ENCODE measurements at places on chromosomes 5 and 9.
A peak's percentile ranks its signal among the peaks of the same experiment; 100 is the strongest.

GRCh38 chr5:110371725-110372041 is 354.8 kb downstream of the TMEM232 start:
- DNase-seq: no peak

- no peak for DNase-seq
Measured at GRCh38 chr5:51383131-51384121, at the start of gene ISL1. Gene ISL1, plus strand, starts transcription at chr5:51383448. Its CDS starts 224 bp downstream, at chr5:51383672.

- no peak for DNase-seq
Measured at GRCh38 chr5:31408814-31409213, 123.1 kb downstream of the DROSHA start.

- no peak for DNase-seq
Measured at GRCh38 chr9:35689542-35690293, at the start of gene TPM2. Gene TPM2, minus strand, starts transcription at chr9:35689925. Its CDS starts 108 bp downstream, at chr9:35689817.

DNA sequence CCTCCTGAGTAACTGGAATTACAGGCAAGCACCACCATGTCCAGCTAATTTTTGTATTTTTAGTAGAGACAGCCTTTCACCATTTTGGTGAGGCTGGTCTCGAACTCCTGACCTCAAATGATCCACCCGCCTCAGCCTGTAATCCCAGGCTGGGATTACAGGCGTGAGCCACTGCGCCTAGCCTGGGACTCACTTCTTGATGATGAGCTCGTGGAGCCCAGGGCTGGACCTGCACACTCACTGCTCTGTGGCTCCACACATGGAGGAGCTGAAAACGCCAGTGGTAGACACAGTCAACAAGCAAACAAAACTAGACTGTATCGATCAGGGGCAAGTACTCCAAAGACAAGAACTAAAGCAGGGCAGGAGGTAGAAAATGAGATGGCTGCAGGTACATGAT is 59.8 kb upstream of the RPL26L1 start:
- DNase-seq: no peak

GRCh38 chr5:169637549-169638121 is 560 bp downstream of the DOCK2 start:
- peak; percentile 56 for DNase-seq

DNA sequence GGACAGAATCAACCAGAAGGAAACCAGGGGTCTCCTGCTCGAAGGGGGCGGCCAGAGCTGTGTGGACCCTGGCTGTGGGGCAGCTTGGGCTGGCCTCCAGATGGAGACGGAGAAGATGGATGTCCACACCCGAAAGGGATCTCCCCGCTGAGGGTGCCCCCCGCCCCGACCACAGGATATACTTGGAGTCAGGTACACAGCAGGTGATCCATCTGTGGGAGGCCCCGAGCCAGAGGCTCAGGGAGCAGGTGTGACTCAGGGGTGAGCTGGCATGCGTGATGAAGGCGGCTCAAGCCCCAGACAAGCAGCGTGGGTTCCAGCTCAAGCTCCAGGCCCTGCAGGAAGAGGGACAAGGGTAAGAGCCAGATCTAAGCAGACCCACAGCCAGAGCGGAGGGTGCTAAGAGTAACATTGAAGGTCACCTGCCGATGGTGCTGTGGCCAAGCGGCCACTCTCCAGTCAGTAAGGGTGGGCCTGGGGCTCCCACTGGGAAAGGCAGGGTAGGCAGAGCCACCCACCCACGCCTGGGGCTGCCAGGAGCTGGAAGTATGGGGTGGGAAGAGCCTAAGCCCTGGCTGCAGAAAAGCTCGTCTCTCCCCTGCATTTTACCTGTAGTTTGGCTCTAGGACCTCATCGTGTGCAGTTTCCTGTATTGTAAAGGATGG is 30.6 kb upstream of the MVB12B start:
- DNase-seq: no peak

DNA sequence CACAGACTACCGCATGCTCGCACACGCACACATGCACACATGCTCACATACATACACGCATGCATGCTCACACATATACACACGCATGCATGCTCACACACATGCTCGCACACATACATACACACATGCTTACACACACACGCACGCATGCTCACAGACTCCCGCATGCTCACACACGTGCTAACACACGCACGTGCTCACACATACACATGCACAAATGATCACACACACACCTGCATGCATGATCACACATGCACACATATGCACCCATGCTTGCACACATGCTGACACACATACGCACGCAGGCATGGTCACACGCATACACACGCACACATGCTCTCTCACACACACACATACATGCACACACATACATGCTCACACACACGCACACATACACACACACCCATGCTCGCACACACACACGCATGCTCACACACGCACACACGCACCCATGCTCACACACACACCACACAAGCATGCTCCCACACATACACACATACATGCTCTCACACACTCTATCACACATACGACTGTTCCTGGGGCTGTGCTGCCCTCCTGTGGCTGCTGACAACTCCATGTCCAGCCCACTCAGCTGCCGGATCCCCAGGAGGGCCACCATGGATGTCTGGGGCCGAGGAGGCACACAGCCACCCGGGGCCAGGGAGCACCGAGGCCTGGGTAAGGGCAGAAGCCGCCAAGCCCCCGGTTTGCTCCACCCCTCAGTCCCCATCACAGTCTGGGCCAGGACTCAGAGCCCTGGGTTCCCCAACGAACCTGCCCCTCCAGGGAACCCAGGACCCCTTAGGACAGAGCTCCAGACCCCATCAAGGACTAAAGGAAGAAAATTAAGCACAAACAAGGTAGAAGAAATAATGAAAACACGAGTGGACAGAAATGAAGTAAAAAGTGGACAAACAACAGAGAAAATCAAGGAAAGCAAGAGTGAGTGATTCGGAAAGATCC is 31.4 kb upstream of the EGFL7 start:
- DNase-seq: peak; percentile 53

DNA sequence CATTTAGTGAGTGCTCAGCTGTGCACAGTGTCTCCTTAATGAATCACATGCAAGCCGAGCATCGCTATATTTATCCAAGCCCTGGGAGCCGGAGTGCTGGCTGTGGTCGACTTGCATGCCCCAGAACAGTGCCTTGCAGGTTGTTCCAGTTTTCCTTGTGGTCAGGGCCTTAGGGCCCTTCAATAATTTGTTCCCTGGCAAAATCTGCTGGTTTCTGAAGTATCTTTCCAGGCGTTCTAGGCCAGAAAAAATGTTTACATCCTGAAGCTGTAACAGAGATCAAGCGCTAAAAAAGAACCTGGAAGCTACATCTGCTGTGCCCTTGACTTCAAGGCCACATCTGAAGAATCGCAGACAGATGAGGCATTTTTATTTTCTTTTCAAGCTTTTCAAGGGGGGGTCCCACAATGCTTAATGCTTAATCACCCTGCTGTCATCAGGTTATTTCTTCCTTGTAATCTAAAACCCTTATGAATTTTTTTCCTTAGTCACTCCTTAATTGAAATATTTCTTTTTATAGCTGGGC is 105.8 kb downstream of the DOCK2 start:
- DNase-seq: no peak

- DNase-seq: no peak
Measured at GRCh38 chr5:41878173-41878572, 7.9 kb upstream of the OXCT1 start.

DNA sequence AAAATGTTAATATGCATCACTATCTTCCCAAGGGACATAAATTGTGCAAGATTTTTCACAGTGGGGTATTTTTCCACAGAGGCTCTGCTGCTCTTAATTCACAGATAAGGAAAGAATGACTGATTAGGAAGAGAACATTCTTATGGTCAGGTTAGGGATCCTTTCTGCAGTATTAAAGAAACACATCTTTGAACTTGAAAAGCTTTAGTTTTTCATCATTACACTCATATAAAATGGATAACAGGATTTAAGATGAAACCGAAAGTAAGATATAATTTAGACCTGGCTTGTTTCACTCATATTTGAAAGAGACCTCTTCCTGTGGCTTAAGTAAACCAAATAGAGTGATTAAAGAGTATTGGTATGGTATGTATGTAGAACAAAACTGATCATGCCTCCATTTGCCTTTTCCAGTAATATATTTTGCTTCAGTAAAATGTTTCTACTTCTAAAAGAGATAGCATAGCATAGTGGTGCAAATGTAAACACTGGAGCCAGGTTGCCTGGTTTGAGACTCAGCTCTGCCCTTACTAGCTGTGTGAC is 160.0 kb downstream of the PRR16 start:
- DNase-seq: no peak

- DNase-seq: no peak
Measured at GRCh38 chr5:138241688-138242571, 28.8 kb upstream of the CDC23 start.

DNA sequence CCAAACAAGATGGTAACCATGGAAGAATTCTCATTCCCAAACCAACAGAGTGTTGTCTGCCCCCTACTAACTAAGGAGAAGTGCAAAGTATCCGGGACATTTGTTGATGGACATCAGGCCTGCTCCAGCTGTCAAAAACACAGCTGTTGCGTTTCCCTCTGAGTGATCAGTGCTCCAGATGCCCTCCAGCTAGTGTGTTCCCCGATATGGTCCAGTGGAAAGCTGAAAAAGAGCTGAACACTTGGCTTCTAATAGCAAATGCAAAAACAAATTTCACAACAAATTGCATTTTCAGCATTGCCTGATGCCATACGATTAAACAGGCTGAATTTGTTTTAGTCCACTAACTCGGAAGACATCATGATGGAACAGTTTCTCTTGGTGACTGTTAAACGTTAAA is 1398.7 kb downstream of the PTPRD start:
- no peak for DNase-seq

- no peak for DNase-seq
Measured at GRCh38 chr9:33431420-33431819, 16.0 kb downstream of the AQP3 start.

GRCh38 chr5:59648038-59648831 is 245.3 kb downstream of the PDE4D start:
- DNase-seq: no peak

GRCh38 chr9:16996901-16997491 is 126.5 kb upstream of the BNC2 start:
- DNase-seq: no peak

GRCh38 chr5:95908799-95909198 is 52.9 kb downstream of the ELL2 start:
- DNase-seq: no peak

DNA sequence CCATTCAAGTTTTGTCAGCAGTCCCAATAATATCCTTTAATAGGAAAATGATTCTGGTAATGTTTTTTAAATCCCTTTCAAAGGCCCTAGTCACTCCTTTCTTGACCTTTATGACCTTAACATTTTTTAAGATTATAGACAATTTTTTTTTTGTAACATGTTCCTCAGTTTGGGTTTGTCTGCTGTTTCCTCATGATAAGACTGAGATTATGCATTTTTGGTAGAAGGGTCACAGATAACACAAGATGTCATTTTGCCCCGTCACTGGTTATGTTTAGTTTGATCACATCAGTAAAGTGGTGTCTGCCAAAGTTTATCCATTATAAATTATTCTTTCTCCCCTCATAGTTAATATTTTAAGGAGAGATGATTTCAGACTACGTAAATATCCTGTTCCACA is 16.0 kb upstream of the PTPDC1 start:
- DNase-seq: no peak

Measured in stimulated activated CD8-positive, alpha-beta memory T cell treated with anti-CD3 and anti-CD28 coated beads, Interleukin-2, amount 100 ng/mL, for 48 hours (primary cell).